Cardiac muscle cell (in vitro differentiated cells and primary cell): ENCODE measurements at places on chromosomes 2 and 18.
A peak's percentile ranks its signal among the peaks of the same experiment; 100 is the strongest.

- peak; percentile 59 for DNase-seq
Measured at GRCh38 chr2:172086241-172087206, 1.2 kb downstream of the DLX1 start.

DNA sequence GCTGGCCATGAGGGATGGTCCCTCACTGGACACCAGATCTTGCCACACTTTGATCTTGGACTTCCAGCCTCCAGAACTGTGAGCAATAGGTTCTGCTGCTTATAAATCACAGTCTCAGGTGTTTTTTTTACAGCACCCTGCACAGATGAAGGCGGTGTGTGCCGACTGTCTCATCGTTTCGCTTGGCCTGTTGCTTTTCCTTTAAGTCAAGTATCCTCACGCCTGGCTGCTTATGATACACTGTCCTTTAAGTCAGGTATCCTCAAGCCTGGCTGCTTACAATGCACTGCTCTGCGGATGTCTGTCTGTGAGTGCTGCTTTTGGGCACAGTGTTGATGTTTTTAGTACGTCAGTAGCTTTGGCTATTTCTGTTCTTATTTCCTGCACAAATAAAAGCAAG is 40.3 kb downstream of the SALL3 start:
- DNase-seq = no peak

GRCh38 chr2:8073916-8074315 is 607.9 kb upstream of the ID2 start:
- DNase-seq = no peak

- DNase-seq = no peak
Measured at GRCh38 chr18:72180689-72181088, 363.5 kb downstream of the CBLN2 start.

DNA sequence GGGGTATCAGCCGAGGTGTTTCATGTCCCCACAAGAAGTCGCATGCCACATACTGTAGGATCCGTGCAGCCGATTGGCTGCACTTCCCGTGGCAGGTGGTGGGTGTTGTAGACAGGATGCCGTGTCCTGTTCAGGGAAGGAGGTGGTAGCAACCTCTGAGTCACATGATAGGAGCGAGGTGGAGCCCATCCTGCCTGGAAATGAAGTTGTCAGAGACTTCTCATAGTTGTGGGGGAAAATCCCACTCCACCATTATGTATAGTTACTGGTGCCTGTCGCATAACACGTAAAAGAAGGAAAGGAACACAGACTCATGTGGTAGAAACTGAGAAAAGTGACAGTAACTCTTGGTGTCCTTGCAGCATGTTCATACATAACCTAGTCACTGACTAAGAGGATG is 91.4 kb upstream of the IL1R2 start:
- no peak for DNase-seq

DNA sequence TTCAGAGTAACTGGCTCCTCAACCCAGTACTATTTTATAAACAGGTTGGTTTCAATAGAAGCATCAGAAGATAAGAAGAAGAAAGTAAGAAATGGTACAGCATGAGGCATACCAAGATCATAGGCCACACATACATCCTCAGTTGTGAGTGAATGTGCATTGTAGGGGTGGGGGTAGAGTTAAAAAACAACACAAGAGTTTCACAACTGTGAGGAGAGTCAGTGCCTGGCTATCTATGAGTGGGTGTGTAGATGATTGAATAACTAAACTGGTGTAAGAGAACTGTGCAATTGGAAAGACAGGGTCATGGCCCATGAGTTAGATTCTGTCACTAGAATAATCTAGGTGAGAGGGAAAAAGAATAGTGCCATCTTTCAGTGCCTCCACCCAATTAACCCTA is 748.2 kb upstream of the ACVR2A start:
- peak; percentile 26 for DNase-seq

DNA sequence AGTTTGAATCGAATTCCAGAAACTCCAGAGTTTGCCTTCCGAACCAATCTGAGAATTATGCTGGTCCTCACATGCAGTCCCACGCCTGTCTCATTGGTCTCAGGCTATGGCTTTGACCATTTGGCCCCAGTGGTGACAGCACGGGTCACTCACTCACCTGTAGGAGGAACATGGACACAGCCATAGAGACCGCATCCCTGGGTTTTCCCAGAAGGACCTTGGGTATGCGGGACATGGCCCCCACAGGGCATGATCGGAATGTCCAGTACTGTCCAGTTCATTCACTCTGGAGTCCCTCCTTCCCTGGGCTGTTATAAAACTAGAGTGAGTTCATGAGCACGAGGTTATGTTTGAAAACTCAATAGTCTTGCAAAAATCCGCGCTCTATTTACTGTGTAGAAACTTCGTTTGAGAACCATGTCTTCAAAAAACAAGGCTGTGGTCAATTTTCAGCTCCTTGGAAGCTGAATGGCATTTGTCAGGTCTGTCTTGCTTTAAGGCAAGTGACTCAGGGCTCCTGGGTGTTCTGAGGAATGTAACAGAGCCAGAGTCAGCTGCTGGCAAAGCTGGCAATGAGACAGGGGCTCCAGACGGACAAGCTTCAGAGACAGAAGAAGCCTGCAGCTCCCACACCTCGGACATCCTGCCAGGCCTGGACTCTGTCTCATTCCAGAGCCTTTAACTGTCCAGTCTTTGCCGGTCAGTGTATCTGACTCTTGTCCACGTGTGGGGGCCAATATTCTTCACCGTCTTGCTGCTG is 86.7 kb upstream of the TMEM18 start:
- no peak for DNase-seq

DNA sequence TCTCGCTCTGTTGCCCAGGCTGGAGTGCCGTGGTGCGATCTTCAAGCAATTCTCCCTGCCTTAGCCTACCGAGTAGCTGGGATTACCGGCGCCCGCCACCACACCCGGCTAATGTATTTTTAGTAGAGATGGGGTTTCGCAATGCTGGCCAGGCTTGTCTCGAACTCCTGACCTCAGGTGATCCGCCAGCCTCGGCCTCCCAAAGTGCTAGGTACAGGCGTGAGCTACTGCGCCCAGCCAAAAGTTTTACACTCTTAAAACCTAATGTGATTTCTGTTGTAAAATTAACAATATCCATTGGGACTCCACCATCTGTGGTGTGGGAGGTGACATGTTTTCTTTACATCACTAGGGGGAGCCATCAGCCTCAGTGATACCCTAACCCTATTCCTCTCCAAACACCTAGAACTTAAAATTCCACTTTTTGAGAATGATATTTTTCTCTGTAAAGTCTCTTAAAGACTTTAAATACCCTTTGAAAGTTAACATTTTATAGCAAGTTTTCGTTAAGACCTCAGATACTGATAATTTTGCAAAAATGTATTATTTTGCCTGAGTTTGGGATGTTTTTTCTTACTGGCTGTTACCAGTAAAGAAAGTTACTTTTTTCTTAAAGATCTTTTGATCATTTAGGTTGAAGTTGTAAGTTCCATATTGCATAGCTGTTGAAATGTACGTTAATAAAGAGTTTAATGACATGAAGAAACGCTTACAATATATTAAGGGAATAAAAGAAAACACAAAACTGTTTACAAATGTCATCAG is 11.6 kb upstream of the EIF2AK2 start:
- DNase-seq = peak; percentile 63
